Vagina (tissue), 2 donors: ENCODE measurements at places on chromosomes 6 and 20. TPM values are rescaled to one million over a fixed set of nuclear protein-coding genes. Genes with fewer than 3 reads are reported as not detected.

The EFCAB8 gene
- total RNA-seq, result not detected

The BMP6 gene
- 3.2 TPM for total RNA-seq

The BEND3 gene
- 2.0 TPM for total RNA-seq

The CFAP61 gene
- total RNA-seq, result 1.5 TPM

The FAM209B gene
- not detected for total RNA-seq

The AFDN gene
- 162 TPM for total RNA-seq

The TRIM15 gene
- total RNA-seq, result not detected

The FAM83C gene
- 16.9 TPM for total RNA-seq

The GRIK2 gene
- 8.8 TPM for total RNA-seq

The PLG gene
- total RNA-seq, result not detected

The SPATS1 gene
- total RNA-seq, result not detected

The CDSN gene
- total RNA-seq, result 1.5 TPM

The GGT7 gene
- total RNA-seq, result 18.9 TPM

The EYA2 gene
- 8.1 TPM for total RNA-seq

The FLOT1 gene
- total RNA-seq, result 165 TPM

The PDYN gene
- total RNA-seq, result not detected

The SLC16A10 gene
- 5.4 TPM for total RNA-seq

The GINS1 gene
- 2.0 TPM for total RNA-seq

The CRISP3 gene
- total RNA-seq, result 19.2 TPM

The POLR1C gene
- 34.1 TPM for total RNA-seq

The TULP1 gene
- total RNA-seq, result not detected

The ULBP3 gene
- 1.7 TPM for total RNA-seq

The CDC5L gene
- 16.5 TPM for total RNA-seq

The HCK gene
- 10.1 TPM for total RNA-seq

The CALHM6 gene
- not detected for total RNA-seq

The SLC22A16 gene
- total RNA-seq, result not detected

The ARMH2 gene
- not detected for total RNA-seq

The L3MBTL1 gene
- total RNA-seq, result 20.9 TPM

The IL17A gene
- total RNA-seq, result not detected

The C4B gene
- total RNA-seq, result 23.1 TPM

The MOCS1 gene
- 14.7 TPM for total RNA-seq

The OR5V1 gene
- total RNA-seq, result not detected
